ENCODE measurements at places on chromosomes 5 and 9.

DNA sequence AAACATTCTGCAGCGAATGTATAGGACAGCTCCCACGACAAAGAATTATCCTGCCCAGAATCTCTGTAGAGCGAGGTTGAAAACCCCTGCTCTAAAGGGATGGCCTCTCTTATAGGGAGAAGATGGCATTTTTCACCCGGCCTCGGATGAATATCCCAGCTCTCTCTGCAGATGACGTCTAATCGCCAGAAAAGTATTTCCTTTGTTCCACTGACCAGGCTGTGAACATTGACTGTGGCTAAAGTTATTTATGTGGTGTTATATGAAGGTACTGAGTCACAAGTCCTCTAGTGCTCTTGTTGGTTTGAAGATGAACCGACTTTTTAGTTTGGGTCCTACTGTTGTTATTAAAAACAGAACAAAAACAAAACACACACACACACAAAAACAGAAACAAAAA, 17.4 kb upstream of the RARS1 start:
- DNase-seq: no peak

GRCh38 chr9:38280251-38280800, 112.2 kb upstream of the ALDH1B1 start:
- DNase-seq: no peak

DNA sequence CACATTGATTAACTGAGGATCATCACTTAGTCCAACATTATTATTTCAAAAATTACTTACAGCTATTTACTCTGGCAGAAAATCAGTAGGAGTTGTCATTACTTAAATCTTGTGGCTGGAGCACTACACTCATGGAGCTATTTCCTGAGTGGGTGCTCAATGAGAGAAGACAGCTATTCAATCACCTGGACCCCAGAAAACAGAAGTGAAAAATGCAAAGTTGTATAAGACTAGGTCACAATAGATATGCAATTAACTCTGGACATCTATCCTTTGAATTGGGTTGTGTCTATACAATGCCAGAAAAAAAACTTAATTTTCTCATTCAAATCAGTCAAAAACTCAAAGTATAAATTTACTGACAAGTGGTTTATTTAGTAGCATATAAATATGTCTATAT, 340.9 kb downstream of the EFNA5 start:
- DNase-seq: no peak

GRCh38 chr9:83403527-83404238, 134.5 kb downstream of the FRMD3 start:
- no peak for DNase-seq

DNA sequence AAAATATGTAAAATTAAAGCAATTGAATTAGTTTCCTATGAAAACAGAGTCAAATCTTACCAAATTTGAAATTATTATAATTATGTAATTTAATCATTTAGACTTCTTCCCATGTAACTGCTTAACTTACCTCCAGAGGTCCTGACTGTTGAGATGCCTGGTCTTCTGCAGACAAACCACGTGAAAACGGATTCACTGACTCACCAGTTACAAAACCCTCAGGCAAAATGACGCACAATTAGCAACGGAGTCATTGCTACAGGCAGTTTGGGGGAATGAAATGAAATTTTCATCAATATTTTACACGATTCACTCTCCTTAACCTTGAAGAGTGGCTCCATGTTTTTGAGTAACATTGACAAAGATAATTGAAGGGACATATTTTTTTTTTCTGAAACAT, 460.8 kb downstream of the MTRR start:
- DNase-seq: no peak

- no peak for DNase-seq
Measured at GRCh38 chr9:35548571-35548970, 56.5 kb upstream of the TESK1 start.

GRCh38 chr5:148532969-148533670, 121.2 kb downstream of the HTR4 start:
- no peak for DNase-seq

DNA sequence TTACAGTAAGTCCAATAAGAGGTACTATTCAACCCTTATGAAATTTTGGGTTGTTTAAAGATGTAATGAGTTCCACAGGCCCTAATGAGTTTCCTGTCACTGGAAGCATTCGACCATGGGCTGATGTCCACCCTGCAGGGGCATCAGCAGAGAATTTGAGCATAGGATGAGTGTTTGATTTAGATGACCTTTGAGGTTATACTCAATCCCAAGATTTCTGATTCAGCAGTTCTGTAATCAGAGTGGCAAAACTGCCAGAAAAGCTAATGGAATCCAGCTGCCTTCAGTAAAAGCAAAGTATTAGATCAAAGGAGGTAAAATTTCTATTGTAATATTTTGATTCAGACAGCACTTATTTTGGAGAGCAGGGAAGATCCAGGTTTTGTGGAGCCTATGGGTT, 68.3 kb downstream of the COX7C start:
- no peak for DNase-seq

DNA sequence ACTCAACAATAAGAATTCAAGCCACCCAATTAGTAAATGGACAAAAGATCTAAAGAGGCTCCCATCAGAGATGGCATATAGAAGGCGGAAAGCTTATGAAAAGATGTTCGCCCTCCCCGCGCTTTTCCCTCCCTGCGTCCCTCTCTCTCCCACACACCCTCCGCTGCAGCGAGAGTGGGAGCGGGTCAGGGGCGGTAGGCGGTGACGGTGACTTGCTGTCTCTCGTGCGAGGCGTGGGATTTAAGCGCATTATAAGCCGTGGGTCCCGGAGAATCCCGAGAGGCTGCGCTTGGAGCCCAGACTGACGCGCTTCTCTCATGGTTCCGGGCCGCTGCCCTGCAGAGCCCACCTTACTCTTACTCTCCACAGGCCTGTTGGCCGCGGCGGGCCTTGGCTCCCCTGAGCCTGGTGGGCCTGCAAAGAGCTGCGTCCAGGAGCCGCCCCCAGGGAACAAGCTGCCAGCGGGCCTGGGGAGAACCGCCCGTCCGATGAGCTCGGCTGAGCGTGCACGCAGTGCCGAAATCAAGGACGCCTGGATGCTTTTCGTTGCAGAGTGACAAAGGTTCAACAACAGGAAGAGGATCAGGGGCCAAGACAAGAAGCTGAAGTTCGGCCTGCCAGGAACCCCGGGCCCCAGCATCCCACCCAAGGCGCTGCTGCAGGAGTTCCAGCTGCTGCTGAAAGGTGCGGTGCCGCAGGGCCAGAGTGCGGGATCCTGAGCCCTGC, 42.6 kb upstream of the BICD2 start:
- no peak for DNase-seq

DNA sequence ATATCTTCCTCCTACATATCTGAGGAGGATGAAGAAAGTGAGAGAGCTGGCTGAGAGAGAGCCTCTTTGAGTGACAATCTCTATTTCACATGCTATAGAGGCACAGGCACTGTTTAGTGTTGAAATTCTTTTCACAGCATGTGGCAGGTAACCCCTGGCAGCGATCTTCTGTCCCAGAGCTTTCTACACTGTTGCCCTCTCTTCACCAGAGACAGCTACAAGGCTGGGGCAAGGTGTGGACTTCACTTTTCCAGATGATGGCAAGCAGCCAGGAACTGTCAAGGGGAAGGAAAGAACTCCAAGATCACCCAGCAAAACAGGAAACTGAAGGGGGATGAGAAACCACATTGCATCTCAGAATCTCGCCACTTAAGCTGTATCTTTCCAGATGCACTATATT, 205.2 kb downstream of the CAAP1 start:
- no peak for DNase-seq

All from SK-N-DZ (cell line).